ENCODE measurements at places on chromosomes 12 and 14. TPM values are rescaled to one million over a fixed set of nuclear protein-coding genes. Genes with fewer than 3 reads are reported as not detected.

- no peak for DNase-seq
Observed at GRCh38 chr12:50508970-50509663, 4.3 kb downstream of the DIP2B start.

GRCh38 chr14:71487941-71488340, 444.3 kb upstream of the RGS6 start:
- DNase-seq = no peak

GRCh38 chr12:54046809-54047159, 6.9 kb upstream of the HOXC4 start:
- DNase-seq = no peak

DNA sequence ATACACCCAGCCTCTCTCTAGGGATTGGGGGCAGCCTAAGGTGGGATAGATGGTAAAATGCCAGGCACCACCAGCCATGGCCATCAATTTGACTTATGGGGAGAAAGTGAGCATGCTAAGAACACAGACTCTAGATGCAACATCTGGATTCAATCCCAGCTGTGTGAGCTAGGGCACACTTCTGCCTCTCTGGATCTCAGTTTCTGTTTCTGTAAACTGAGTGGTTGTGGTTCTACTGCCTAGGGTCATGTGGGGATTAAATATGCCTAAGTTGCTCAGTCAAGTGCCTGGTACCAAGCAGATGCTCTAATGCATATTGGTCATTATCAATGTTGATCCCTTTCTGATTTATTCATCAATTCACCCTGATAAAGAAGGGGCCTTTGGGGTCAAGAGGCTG, 12.6 kb upstream of the OAS1 start:
- no peak for DNase-seq

GRCh38 chr12:66061557-66062289, 68.8 kb downstream of the LLPH start:
- no peak for DNase-seq

DNA sequence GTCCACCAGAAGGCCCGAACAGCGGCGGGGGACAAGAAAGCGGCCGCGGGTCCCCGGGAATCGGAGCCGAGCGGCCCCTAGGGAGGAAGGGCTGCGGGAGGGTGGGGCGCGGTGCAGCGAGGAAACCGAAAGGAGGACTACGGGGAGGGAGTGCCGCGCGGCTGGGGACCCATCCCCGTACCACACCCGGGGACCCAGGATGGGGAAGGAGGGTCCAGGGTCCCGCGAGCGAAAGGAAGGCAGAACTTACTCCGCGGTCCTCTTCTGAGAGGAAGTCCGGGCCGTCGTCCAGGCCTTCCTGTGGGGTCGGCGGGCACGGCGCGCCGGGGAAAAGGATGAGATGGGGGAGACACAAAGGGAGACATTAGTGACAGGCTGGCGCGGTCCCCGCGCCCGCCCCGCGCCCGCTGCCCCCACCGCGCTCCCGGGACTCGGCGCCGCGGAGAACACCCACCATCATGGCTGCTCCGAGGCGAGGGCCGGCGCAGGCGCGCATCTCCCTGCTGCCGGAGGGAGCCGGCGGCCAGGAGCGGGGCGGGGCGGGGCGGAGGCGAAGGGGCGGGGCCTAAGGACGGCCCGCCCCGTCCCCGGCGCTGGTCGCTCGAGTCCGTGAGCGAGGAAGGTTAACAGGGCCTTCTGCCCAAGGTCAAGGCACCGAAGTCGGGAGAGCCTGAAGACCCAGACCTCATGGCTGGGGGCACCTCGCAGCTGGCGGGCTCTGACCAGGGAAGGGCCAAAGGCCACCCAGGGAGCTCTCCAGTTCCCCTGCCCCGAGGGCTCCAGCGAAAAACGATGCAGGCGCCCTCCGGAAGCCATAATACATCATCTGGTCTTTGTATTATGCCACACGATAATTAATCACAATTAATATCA, at the start of gene SNX6:
SNX6 (minus strand) TSS at position 492 of the 873 bp plus-strand sequence; CDS start at position 460, 32 bp downstream.
- DNase-seq = peak; percentile 86

GRCh38 chr14:23544511-23545447, 6.8 kb downstream of the ZFHX2 start:
- DNase-seq = peak; percentile 61

GRCh38 chr12:52073531-52074381, 4.0 kb downstream of the ATG101 start:
- peak; percentile 70 for DNase-seq

GRCh38 chr12:43676183-43676813, 82.3 kb downstream of the PUS7L start:
- no peak for DNase-seq

GRCh38 chr12:47650469-47650868, 55.4 kb downstream of the RPAP3 start:
- no peak for DNase-seq

The KRT3 gene
- total RNA-seq = not detected

The TUBA1A gene
- 102 TPM for total RNA-seq
